GM03348 (cell line): ENCODE measurements at places on chromosomes 4 and X.

- DNase-seq = no peak
These were observed 5.0 kb downstream of the NSG1 start for GRCh38 chr4:4391866-4392265.

DNA sequence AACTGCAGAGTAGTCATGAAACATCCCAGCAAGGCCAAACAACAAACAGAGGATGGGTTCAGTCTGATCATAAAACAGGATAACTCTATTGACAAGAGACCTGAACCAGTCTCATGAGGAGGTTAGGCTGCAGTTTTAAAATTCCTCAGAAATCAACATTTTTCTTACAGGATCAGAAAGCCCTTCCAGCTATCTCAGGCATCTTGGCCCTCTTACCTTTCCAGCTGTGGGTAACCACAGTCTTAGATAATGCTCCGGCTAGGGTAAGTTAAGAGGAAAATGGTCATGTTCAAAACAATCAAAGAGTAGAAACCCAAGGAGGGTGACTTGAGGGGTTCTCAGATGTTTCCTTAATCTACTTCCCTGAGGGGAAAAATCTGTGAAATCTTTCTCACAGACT, 5.1 kb downstream of the CTSO start:
- DNase-seq = peak; percentile 2

DNA sequence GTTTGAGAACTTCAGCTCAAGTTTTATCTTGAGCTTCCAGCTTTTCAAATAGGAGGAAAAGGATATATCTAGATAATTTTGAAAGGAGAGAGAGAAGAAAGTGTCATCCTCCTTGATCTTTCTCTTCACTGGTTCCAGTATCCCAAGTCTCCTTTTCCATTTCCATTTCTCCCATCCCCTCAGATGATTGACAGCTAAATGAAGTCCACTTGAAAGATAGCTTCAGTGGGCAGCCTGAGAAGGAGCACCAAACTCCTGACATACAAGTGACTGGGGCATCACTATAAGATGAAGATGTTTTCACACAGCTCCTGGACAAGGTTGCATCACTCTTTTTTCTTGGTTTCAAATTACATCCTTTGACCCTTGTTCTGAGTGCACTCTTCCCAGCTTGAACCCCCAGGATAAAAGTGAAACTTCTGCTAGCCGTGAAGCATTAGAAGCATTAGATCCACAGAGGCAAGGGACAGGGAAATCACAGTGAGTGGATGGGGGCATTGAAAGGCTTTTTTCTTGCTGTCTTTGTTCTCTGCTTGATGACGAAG, 17.5 kb upstream of the MAGEA10 start:
- no peak for DNase-seq

DNA sequence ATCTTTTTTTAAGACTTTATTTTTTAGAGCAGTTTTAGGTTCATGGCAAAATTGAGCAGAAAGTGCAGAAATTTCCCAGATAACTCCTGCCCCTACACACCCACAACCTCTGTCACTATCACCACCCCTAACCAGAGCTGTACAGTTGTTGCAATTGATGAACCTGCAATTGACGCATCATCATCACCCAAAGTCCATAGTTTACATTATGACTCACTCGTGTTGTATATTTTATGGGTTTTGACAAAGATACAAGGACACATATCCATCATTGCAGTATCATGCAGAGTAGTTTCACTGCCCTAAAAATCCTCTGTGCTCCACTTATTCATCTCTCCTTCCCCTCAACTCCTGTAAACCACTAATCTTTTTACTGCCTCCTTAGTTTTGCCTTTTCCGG, 34.5 kb upstream of the WAS start:
- no peak for DNase-seq

DNA sequence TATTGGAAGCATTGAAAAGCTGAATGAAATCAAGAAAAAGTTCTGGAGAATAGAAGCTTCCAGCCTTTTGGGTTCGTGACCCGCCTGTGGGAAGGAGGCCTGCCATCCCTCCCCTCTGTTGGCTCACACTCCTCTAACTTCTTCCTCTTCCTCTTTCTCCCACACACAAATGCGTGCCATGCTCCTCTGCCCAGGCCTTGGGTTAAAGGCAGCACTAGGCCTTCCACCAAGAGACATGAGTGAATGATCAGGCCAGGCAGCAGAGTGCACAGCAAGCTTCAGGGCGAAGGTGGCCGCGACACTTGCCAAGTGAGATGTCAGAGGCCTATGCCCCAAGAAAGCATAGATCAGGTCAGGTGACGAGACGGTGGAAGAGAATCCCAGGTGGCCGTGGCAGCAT, 38.4 kb downstream of the FAM193A start:
- DNase-seq = no peak

- no peak for DNase-seq
These were observed 328.8 kb upstream of the GATB start for GRCh38 chr4:152089584-152089983.

- no peak for DNase-seq
These were observed 120.2 kb downstream of the KLHL8 start for GRCh38 chr4:87100168-87100567.

- DNase-seq = no peak
These were observed 16.4 kb downstream of the C1QTNF7 start for GRCh38 chr4:15444276-15444675.

GRCh38 chr4:44493924-44494323, 45.3 kb upstream of the KCTD8 start:
- peak; percentile 38 for DNase-seq

- DNase-seq = peak; percentile 47
These were observed 34.7 kb downstream of the SLC25A5 start for GRCh38 chrX:119502727-119503483.

DNA sequence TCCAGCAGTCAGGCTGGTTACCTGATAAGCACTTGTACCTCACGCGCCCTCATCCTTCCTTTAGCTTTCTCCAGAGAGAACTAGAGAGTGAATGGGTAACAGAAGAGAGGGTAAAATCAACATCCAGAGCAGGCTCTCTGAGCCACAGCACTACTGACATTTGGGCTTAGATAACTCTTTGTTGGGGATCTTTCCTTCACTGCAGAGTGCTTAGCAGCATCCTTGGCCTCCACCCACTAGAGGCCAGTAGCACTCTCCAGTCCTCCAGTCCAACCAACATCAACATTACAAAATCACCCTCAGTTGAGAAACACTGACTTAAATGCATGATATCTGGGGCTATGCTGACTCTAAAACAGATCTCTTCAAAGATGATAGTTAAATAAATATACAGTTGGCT, 220.7 kb downstream of the TACR3 start:
- no peak for DNase-seq

GRCh38 chr4:178811356-178811755, 1369.1 kb upstream of the AGA start:
- no peak for DNase-seq

- DNase-seq = peak; percentile 33
These were observed 98.8 kb upstream of the NDP start for GRCh38 chrX:44071847-44072551.

DNA sequence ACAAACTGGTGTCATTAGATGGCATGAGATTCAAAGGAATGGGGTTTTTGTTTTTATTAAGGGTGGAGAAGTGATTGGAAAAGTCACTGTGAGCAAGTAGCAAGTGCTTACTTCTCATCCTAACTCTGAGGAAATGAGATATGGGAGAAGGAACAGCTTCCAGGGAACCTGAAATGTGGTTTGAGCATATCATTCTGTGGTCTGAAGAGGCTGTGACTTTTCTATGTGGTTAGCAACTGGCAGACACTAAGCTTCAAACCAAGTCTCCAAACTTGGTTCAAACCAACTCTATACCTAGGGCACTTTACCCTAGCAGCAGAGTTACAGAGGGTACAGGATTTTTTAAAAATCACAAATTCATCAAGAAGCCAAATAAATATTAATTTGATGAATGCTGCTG, 58.2 kb downstream of the DCLK2 start:
- DNase-seq = peak; percentile 18

DNA sequence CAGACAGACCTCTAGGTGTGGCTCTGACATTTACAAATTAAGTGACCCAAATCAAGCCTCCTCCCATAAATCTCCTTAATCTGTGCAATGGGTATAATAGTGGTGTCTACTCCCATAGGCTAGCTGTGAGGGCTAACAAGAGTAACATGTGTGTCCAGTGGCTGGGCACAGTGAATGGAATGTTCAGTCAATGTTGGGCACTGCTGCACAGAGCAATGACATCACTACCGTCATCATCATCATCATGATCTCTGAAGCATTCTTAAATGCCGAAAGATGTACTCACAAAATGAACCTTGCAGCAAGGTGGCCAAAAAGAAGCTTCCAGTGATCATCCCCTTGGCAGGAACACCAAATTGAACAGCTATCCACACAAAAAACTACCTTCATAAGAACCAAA, 43.5 kb downstream of the CHRNA9 start:
- DNase-seq = no peak

DNA sequence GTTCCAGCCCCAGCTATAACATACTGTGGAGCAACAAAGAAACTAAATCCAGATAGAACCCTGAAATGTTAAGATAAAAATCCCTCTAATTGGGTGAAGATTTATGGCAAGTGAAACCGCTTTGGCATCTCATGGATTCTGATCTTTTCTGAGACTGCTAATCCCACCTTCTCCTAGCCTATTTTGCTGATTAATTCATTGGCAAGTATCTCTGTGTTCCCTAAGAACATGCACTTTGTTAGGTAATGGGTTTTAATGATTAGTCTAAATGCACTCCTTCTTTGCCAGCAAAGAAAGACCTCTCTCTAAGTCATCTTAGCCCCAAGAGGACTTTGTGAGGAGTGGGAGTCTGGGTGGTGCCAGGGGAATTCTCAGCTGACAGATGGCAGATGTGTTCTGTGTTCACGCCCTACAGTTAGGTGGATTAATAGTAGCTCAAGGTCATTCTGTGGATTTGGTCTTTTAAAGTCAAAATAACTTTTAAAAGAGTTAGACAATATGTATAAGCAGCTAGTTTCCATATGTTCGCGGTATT, 171.3 kb downstream of the UNC5C start:
- DNase-seq = no peak

DNA sequence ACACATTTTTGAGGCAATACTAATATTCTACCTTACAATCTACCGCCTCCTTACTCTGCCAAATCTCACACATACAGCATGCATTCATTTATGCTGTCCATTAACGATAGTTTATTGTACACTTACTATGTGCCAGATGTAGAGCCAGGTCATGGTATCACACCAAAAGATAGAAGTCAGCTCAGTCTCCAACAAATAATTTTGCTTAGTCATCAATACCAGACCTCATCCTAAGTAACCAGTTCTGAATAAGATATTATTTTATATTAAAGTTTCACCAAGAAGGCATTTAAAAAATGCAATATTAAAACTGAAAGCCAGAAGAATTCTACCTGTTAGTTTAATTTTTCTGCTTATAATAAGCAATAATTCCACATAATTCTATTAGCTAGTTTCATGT, 60.6 kb upstream of the TTC29 start:
- DNase-seq = no peak

DNA sequence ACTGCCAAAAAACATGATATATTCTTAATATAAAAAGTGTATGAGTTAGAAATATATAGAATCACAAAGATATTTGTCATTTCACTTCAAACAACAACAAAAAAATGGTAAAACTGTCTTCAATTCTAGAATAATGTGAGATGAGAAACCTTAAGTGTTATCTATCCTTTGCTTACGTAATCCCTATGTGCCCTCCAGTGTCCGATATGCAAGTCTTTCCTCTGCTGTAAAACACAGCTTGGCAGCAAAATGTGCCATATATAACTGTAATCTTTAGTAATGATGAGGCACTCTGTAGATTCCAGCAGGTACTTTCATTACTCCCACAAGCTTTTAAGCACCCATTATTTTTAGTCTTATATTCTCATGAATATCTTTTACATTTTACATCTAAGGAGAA, 555.1 kb upstream of the FRG1 start:
- DNase-seq = no peak

DNA sequence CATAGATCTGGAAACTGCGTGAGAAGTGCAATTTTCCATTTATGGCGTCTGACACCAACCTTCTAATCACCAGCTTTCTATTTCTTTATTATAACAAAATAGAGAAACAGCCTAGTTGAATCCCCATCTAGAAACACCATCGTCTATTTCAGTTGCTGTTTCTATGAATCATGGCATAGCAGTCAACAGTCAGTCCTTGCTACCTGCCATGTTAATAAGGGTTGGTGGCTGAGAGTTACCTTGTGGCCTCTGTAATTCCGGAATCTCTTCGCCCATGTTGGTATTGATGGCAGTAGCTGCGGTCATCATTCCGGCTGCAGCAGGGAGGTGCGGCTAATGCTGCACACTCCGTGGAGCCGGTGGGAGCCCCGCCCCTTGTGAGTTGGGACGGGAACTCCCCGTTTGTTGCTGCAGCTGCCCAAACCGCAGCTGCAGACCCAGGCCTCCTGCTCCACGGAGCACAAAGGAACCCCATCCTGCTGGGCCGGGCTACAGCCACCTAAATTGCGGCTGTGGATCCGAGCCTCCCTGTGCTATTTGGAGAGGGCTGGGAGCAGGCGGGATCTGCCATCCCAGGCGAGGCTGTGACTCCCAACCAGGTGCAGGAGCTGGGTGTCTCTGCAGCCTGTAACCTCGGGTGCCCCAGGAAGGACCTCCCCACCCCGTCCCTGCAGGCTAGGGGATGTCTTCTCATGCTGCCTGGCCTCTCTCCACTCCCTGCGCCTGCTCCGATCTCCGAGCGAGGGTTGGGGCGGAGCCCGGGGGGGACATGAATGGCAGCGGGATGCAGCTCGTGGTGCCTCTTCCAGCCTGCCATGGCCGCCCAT, 115.4 kb upstream of the STK26 start:
- DNase-seq = no peak

GRCh38 chr4:140869446-140869845, 113.3 kb upstream of the TBC1D9 start:
- DNase-seq = no peak

DNA sequence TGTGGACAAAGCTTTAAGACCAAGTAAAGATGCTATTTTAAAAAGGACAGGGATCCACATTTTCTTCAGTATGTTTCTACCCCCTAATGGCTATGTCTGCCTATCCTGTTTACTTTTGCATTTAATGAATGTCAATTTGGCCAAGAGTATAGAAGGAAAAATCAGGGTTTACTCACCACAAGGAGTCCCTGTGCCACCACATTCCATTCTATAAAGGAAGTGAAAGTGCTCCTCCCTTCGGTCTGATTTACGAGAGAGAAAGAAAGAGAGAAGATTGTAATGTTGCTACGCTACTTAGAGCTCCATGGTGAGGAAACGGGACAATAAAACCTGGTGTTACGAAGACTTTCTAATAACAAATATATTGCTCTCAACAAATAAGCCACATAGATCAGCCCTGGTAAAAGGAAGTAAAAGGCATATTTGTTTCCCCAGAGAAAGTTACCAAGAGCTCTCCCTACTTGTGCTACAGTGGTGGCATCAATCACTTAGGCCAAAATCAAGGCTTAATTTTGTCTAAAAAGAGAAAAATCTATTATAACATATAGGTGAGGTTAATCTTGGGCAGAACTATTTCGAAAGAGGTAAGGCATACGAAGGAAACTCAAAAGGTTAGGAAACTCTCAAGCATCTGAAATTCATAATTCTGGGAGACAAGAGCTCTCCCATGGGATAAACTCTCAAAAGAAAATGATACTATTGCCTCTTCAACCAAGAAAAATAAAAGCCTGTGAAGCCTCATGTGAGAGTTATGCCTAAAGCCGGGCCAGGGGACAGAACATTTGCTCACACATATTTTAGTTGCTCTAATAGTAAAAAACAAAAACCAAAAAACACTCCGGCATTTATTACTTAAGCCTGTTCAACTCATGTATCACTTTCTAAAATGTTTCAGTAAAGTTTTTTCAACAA, 29.5 kb downstream of the TAPT1 start:
- DNase-seq = peak; percentile 68
